Central memory CD4-positive, alpha-beta T cell (primary cell): ENCODE measurements at places on chromosomes 4 and X.

GRCh38 chr4:164109503-164109902, 615.0 kb downstream of the TMA16 start:
- no peak for DNase-seq

GRCh38 chr4:26204911-26205370, 115.9 kb upstream of the RBPJ start:
- no peak for DNase-seq

GRCh38 chr4:76208005-76208765, 5.4 kb downstream of the SCARB2 start:
- no peak for DNase-seq

DNA sequence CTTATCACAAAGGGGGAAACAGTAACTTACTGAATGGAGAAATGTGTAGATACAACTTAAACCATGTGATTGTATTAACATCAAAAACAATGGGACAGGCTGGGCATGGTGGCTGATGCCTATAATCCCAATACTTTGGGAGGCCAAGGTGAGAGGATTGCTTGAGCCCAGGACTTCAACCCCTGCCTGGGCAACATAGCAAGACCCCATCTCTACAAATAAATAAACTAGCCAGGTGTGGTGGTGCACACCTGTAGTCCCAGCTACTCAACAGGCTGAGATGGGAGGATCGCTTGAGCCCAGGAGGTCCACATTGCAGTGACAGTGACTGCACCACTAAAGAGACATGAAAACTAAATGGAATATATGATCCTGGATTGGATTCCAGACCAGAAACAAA, 26.4 kb downstream of the TMEM184C start:
- no peak for DNase-seq

GRCh38 chr4:133096972-133097371, 52.1 kb upstream of the PCDH10 start:
- no peak for DNase-seq
